Kidney (tissue), 22 donors: ENCODE measurements at places on chromosomes 3 and 15.

DNA sequence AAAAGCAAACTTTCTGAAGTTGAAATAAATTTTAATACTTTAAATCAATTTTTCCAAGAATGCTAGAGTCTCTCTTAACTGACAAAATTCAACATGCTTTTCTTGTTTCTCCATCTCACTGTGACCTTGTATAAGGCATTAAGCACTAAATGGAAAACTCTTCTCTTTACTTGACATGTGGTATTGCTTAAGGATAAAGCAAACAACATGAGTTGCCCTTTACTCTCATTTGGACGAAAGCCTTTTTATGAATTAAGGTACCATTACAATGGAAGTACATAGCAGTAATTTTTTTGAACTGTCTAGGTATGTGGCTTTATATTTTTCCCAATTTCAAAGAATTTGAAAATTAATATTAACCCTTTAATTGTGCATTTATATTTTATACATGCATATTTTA lies 1.4 kb downstream of the STRIT1 start:
- no peak for DNase-seq

- DNase-seq, result no peak
Observed at GRCh38 chr3:64408770-64409169, 183.5 kb upstream of the PRICKLE2 start.

DNA sequence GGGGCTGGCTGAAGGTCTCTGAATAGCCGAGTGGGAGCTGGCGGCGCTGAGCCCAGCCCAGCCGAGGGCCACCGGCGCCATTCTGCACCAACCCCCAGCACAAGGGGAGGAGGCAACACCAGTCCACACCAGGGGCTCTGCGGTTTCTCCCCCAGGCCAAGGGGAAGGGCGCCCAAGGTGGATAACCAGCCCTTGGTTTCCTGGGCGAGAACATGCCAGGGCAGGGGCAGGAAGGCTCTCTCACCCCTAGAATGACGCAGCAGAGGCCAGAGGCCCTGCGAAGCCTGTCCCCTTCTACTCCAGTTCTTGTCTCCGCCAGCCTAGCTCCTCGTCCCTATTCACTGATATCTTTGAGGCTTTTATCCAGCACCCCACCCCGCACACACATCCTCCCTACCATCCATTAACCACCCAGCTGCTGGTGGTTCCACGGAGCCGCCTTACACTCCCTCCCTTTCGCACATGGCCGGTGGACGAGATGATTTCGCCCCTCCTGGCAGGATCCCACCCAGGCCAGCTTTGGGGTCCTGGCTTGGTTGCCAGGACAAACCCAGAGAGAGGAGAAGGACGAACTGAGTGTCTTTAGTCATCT lies 1.3 kb downstream of the RBPMS2 start:
- peak; percentile 71 for DNase-seq

DNA sequence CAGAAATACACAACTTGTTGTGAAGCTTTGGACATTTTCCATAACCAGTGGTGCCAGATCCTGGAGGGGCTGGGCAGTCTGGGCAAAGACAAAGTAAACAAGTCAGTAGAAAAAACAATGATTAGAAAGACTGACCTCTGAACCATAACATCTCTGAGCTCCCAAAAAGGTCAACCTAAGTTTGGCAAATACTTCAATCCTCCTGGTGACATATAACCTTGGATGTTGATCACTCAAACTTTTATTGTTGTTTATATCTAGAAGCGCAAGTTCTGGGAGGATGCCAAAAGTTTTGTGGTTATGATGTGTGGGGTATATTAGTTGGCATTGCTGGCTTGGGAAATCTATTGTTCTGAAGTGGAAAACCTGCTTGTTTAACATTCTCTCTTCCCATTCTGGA lies 257.7 kb downstream of the DIPK2A start:
- DNase-seq, result no peak

GRCh38 chr15:40770147-40770721 lies 454 bp downstream of the C15orf62 start:
- peak; percentile 74 for DNase-seq

DNA sequence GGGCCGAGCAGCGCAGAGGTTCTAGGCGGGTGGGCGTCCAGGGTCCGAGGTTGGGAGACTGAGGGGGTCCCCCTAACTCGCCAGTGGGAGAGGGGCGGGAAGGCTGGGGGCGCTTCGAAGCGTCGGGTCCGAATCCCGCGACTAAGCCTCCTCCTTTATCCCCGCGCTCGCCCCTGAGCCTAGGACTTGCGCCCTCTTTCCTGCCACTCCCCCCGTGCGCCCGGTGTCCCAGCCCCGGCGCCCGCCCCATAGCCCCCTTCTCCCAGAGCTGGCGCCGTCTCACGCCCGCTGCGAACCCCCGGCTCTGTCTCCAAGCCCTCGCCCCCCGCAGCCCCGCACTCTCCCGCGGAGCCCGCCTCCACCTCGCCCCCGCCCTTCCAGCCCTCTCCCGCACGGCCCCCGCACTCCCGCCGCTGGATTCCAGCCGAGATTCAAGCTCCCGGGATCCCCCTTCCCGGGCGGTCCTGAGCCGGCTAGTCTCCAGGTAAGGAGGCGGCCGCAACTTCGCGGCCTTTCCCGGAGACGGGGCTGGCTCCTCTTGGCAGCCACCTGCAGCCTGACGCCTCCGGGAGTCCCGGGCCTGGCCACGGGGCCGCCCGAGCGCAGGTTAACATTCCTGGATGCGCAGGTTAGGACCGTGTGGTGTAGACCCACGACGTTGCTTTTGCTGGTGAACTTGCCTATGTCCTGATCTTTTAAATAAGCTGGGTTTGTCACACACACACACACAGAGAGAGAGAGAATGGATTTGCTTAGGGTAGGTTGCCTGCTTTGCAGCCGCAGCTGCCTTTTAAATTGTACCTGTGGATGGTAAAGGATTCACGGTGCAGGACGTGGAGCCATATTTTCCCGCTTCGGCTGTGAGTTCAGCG lies 563 bp downstream of the PXYLP1 start:
- DNase-seq, result peak; percentile 65

- no peak for DNase-seq
Observed at GRCh38 chr15:37638116-37638515, 296.3 kb upstream of the TMCO5A start.

GRCh38 chr3:33091746-33092145 lies 5.2 kb downstream of the GLB1 start:
- no peak for DNase-seq

DNA sequence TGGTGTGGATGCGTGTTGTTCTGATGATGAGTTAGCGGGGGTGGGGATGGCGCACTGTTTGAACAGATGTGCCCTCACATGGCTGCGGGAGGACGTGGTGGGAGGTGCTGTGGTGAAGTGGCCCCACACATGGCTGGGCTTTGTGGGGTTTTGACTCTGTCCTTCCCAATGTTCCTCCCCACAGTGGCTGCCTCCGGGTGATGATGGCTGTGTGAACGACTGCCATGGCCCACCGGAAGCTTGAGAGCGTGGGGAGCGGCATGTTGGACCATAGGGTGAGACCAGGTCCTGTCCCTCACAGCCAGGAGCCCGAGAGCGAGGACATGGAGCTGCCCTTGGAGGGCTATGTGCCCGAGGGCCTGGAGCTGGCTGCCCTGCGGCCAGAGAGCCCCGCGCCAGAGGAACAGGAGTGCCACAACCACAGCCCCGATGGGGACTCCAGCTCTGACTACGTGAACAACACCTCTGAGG lies 167.9 kb downstream of the APBA2 start:
- DNase-seq, result no peak

DNA sequence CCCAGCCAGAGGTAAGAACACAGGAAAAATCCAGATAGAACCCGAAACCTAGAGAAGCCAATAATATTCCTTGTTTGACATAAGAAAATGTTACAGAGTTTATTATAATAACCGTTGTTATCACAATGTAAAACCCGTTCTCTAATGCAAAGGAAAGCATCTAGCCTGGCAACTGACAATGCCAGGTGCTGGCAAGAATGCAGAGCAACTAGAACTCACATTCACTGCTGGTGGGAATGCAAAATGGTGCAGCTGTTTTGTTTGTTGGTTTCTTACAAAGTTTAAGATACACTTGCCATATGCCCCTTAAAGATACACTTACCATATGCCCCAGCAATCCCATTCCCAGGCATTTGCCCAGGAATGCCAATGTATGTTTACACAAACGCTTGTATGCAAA lies 23.4 kb downstream of the VPS39 start:
- no peak for DNase-seq

GRCh38 chr3:106795553-106795952 lies 581.7 kb upstream of the CCDC54 start:
- DNase-seq, result no peak

DNA sequence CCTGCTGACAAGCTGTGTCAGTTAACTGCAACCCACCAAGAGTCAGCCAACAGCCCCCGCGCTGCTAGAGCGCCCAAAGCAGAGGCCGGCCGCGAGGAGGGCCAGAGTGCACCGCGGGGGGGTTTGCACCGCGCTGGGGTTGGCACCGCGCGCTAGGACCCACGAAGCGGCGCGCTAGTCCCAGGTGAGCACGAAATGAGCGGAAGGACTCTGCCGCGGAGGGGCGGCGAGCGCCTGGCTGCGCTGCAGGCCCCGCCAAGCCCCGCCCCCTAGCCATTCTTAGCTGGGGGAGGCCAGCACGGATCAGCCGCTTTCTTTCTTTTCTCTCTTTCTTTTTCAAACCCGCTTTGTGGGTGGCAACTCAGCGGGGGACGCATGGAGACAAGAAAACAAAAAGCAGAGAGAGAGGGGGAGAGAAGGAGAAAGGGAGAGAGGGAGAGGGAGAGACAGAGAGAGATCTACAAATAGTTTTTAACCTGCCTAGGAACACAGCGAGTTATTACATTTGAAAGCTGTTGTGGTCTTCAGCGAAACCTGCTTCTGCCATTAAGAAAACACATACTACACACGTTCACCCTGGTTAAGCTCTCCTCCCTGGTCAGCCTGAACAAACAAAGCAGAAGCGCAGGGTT lies 6.9 kb upstream of the FOXB1 start:
- DNase-seq, result peak; percentile 62

GRCh38 chr3:190695225-190695624 lies 167.3 kb downstream of the GMNC start:
- DNase-seq, result no peak

GRCh38 chr3:130463221-130463620 lies 53.8 kb upstream of the COL6A6 start:
- no peak for DNase-seq

DNA sequence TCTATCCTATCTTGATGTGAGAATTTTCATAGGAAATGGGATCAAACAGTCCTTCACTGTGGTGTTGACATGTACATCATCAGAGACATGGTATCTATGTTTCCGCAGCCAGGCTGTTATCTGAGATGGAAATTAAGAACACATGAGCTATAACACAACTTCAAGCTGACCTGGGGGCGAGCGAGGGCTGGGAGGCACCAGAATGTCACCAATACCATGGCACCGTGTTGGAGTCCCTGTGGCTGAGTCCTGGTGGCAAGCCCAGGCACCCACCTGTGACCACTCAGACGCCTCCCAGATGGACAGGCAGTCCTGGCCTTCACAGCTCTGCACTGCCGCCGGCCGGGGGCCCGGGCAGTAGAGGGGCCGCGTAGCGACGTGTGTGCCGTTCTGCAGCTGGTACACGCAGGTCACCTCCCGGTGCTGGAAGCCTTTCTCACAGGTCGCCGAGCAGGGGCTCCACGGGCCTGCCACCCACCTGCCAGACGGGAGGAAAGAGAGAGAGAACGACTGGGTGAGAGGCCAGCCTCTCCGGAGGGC lies 263.9 kb upstream of the LYSMD4 start:
- DNase-seq, result no peak

GRCh38 chr15:58458076-58458475 lies 26.3 kb downstream of the LIPC start:
- no peak for DNase-seq

DNA sequence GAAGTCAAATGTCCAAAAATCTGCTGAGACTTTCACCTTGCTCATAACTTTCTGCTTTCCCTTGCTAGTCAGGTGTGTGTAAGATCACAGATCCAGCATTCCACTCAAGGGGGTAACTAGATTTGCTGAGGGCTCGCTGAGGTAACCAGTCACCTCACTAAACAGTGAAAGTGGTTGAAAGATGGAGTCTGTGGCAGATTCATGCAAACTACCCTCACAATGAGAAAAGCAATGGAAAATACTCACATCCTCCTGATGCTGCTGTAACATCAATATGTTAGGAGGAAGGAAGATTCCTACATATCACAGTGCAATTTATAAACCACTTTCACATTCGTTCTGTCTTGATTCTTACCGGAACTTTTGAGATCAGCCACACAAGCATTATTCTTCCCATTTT lies 174.3 kb upstream of the BCL6 start:
- DNase-seq, result no peak

DNA sequence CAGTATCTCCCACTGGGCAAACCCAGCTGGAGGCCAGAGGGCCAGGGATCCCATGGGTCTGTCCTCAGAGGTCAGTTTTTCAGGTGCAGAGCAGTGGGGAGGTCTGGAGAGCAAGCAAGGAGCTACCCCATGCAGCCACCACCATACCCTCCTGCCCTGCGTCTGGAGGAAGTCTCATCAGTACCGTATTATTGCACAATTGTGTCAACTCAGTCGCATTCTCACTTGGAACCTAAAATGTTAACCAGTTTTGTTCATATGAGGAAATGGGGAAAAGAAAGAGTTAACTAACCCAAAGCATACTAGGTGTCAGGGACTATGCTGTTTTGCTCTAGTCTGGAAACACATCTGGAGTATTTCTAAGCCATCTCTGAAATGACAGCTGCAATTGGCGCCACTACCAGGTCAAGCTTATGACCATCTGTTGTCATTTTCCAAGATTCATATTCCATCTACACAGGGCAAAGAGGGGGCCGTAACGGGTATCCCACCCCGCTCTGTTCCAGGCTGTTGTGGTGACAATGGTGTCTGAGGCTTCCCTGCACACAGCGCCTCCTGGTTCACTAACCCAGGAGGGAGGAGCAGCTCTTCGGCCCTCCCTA lies 16.9 kb upstream of the APBA2 start:
- DNase-seq, result no peak

DNA sequence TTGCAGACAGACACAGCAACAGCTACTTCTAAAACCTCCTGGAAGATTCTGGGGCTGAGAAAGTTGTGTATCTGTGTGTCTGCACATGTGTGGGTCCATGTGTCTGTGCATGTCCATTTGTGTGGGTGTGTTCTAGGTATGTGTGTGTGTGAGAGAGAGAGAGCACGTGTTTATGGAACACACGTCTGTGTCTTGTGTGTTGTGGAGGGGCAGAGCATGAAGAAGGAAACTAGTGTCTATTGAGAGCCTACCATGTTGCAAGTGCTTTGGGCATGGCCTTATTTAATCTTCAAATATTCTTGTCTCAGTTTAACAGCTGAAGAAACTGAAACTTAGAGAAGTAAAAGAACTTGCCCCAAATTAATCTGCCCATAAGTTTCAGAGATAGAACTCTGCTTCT lies 327.5 kb downstream of the UACA start:
- no peak for DNase-seq

- peak; percentile 69 for DNase-seq
Observed at GRCh38 chr3:197256836-197257444, 41.5 kb downstream of the DLG1 start.

GRCh38 chr3:14890476-14890875 lies 56.9 kb upstream of the NR2C2 start:
- DNase-seq, result no peak

- DNase-seq, result peak; percentile 68
Observed at GRCh38 chr3:9352917-9353752, 9.7 kb upstream of the THUMPD3 start.

- DNase-seq, result no peak
Observed at GRCh38 chr3:95707268-95707667, 1107.1 kb upstream of the EPHA6 start.
